ENCODE measurements at places on chromosomes 3 and 15. TPM values are rescaled to one million over a fixed set of nuclear protein-coding genes. Genes with fewer than 3 reads are reported as not detected.

The CNTN4 gene
- 0.12 TPM for polyA plus RNA-seq

The TRIM71 gene
- polyA plus RNA-seq, result not detected

The DUSP7 gene
- polyA plus RNA-seq, result 25.8 TPM

The FBLN2 gene
- polyA plus RNA-seq, result 4.8 TPM

The FAM107A gene
- polyA plus RNA-seq, result 0.02 TPM

The P2RY14 gene
- polyA plus RNA-seq, result not detected

The SCAANT1 gene
- not detected for polyA plus RNA-seq

The AAGAB gene
- 24.9 TPM for polyA plus RNA-seq

The GP5 gene
- 0.23 TPM for polyA plus RNA-seq

The PLOD2 gene
- 0.93 TPM for polyA plus RNA-seq

GRCh38 chr3:55407426-55407820, 79.7 kb downstream of the WNT5A start:
- H3K36me3 ChIP-seq, result peaks cover 4% of the 10 kb centered on the region
- peak overlapping the region; percentile 79 for H3K27ac ChIP-seq
- no peak overlapping the region for H3K4me3 ChIP-seq
- no peaks in the 10 kb centered on the region for H3K4me1 ChIP-seq
- no peaks in the 10 kb centered on the region for H3K27me3 ChIP-seq

GRCh38 chr15:95329362-95329761, 1001.1 kb upstream of the NR2F2 start:
- no peak overlapping the region for H3K4me3 ChIP-seq
- no peak overlapping the region for H3K27ac ChIP-seq
- DNase-seq, result no peak
- H3K36me3 ChIP-seq, result no peaks in the 10 kb centered on the region
- no peaks in the 10 kb centered on the region for H3K4me1 ChIP-seq
- H3K27me3 ChIP-seq, result no peaks in the 10 kb centered on the region

DNA sequence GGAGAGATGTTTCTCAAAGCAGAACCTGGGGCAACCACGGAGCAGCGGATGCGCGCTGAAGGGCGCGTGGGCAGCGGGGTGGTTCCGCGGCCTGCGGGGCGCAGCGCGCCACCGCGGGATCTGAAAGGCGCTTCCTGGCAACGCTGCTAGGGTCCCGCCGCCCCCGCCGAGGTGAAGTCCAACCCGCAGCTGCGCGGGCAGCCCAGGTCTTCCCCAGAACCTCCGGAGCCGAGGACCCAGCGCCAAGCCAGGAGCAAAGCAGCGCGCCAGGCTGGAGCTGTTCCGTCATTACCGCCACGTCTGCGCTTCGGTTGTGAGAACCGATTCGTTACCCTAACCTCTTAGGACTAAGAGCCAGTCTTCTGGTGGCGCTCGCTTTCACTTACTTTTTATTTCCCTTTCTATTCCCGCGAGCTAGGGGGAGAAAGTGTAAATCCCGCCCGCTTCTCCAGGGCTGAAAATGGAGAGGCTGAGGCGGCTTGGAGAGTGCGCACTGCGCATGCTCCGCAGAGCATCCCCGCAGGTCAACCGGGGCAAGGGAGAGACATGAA, 3.2 kb upstream of the GABRG3 start:
- H3K27ac ChIP-seq, result no peak overlapping the region
- H3K4me3 ChIP-seq, result no peak overlapping the region
- no peaks in the 10 kb centered on the region for H3K36me3 ChIP-seq
- H3K4me1 ChIP-seq, result no peaks in the 10 kb centered on the region

GRCh38 chr3:10534066-10534465, 28.7 kb upstream of the ATP2B2 start:
- H3K36me3 ChIP-seq, result no peaks in the 10 kb centered on the region
- no peaks in the 10 kb centered on the region for H3K4me1 ChIP-seq
- H3K27me3 ChIP-seq, result no peaks in the 10 kb centered on the region
- no peak overlapping the region for H3K27ac ChIP-seq
- no peak for DNase-seq

- H3K4me1 ChIP-seq, result no peaks in the 10 kb centered on the region
- no peak overlapping the region for H3K27ac ChIP-seq
- no peaks in the 10 kb centered on the region for H3K36me3 ChIP-seq
- peak; percentile 49 for DNase-seq
- H3K27me3 ChIP-seq, result peaks cover 36% of the 10 kb centered on the region
Measured at GRCh38 chr3:54120657-54121413, 1.5 kb upstream of the CACNA2D3 start.

GRCh38 chr3:107574650-107575049, 51.9 kb downstream of the BBX start:
- peaks cover 4% of the 10 kb centered on the region for H3K4me1 ChIP-seq
- H3K36me3 ChIP-seq, result no peaks in the 10 kb centered on the region
- no peaks in the 10 kb centered on the region for H3K27me3 ChIP-seq
- DNase-seq, result peak; percentile 35
- H3K4me3 ChIP-seq, result no peak overlapping the region
- no peak overlapping the region for H3K27ac ChIP-seq

DNA sequence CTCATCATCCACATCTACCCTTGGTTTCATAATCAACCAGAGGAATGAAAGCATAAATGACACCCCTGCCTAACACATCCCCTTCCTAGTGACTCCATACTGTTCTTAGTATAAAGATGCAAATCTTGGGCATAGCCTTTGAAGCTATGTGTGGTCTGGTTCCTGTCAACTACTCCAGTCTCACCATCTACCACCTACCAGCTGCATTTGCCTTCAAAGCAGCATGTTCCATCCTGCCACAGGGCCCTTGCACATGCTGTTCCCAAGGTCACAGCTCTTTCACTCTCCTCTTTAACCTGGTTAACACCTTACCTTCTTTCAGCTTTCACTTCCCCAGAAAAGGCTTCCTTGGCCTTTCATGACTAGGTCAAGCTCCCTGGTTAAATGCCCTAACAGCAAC, 62.3 kb upstream of the ARHGEF3 start:
- H3K27me3 ChIP-seq, result no peaks in the 10 kb centered on the region
- H3K4me1 ChIP-seq, result peaks cover 4% of the 10 kb centered on the region
- H3K4me3 ChIP-seq, result no peak overlapping the region
- no peaks in the 10 kb centered on the region for H3K36me3 ChIP-seq
- DNase-seq, result no peak

- no peak overlapping the region for H3K4me3 ChIP-seq
- H3K27me3 ChIP-seq, result no peaks in the 10 kb centered on the region
- no peaks in the 10 kb centered on the region for H3K4me1 ChIP-seq
- no peak for DNase-seq
Measured at GRCh38 chr3:85474241-85474640, 515.5 kb downstream of the CADM2 start.

DNA sequence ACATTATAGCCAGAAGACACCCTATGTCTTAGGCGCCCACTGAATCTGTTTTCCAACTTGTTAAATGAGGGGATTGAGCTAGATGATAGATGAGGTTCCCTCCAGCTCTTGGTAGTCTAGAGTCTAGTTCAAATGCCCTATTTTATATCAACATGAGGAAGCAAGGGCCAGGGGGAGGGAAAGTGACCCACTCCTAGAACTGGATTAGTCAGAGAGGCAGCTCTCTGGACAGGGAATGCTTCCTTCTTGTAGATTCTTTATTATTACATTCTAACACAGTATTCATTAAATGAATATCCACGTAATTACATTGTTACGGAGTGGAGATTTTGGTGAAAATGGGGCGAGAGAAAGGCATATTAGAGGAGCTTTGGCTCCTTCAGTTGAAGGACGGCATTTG, 89.5 kb downstream of the RAD18 start:
- peaks cover 20% of the 10 kb centered on the region for H3K36me3 ChIP-seq
- no peak for DNase-seq
- H3K4me1 ChIP-seq, result peaks cover 17% of the 10 kb centered on the region
- no peak overlapping the region for H3K27ac ChIP-seq

GRCh38 chr3:24506966-24507775, 12.5 kb upstream of the THRB start:
- H3K4me1 ChIP-seq, result no peaks in the 10 kb centered on the region
- H3K36me3 ChIP-seq, result no peaks in the 10 kb centered on the region
- no peak for DNase-seq
- no peak overlapping the region for H3K27ac ChIP-seq
- no peak overlapping the region for H3K4me3 ChIP-seq

- H3K36me3 ChIP-seq, result no peaks in the 10 kb centered on the region
- H3K4me1 ChIP-seq, result peaks cover 15% of the 10 kb centered on the region
- H3K4me3 ChIP-seq, result no peak overlapping the region
- no peaks in the 10 kb centered on the region for H3K27me3 ChIP-seq
- no peak overlapping the region for H3K27ac ChIP-seq
Measured at GRCh38 chr3:170707899-170708298, 122.0 kb upstream of the SLC7A14 start.

GRCh38 chr3:148023994-148024393, 614.8 kb downstream of the ZIC1 start:
- no peaks in the 10 kb centered on the region for H3K36me3 ChIP-seq
- H3K27me3 ChIP-seq, result no peaks in the 10 kb centered on the region
- H3K4me1 ChIP-seq, result 0 out of 2 replicates have a peak, but pooled peaks cover 13% of the 10 kb centered on the region
- DNase-seq, result no peak
- H3K4me3 ChIP-seq, result no peak overlapping the region
- no peak overlapping the region for H3K27ac ChIP-seq

DNA sequence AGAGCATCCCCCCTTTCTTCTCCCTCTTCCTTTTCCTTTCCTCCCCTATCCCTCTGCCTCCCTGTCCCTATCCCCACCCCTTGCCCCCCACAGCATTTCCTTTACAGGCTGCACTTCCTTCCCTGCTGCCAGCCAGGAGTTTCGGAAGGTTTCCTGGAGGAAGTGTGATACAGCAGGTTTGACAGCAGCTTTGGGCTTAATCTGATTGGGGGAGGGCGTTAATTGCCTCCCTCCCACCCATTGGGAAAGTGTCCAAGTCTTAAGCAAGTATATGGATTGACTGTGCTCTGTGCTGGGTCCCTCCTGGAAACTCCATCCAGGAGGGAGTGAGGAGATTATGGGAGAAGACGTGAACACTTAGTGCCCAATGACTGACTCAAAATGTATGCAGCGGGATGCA, 1.8 kb downstream of the SCAMP5 start:
- H3K4me1 ChIP-seq, result peaks cover 19% of the 10 kb centered on the region
- no peaks in the 10 kb centered on the region for H3K27me3 ChIP-seq
- no peaks in the 10 kb centered on the region for H3K36me3 ChIP-seq

GRCh38 chr3:83023086-83023485, 1261.6 kb upstream of the GBE1 start:
- no peak for DNase-seq
- no peaks in the 10 kb centered on the region for H3K27me3 ChIP-seq
- no peaks in the 10 kb centered on the region for H3K4me1 ChIP-seq

DNA sequence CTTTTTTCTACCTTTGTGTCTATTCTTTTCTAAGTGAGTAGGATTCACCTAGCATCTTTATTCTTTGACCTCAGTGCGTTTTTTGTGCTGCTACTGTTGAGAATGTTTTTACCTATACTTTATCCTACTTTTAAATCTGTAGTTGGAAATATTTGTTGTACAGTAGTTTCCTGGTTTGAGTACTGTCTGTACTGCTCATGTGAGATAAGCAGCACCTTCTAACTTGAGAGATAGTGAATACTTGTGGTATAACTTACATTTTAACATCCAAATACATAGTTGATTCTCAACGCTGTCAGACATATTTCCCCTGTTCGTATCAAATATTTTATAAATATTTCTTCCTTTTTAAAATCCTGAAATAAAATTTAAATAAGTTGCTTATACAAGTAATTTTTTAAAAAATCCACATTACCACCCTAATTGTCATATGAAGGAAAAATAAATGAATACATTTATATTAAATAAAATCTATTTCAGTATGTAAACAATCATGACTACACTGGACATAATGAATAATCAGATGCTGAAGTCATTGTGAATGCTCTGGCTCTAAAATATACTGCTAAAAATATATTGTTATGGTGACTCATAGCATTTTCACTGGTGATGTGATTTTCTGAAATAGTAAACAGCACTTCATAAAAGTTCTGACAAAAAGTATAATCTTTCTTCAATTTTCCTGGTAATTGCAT, 17.4 kb downstream of the ATP11B start:
- H3K4me3 ChIP-seq, result no peak overlapping the region
- peaks cover 25% of the 10 kb centered on the region for H3K4me1 ChIP-seq
- no peaks in the 10 kb centered on the region for H3K36me3 ChIP-seq
- no peak for DNase-seq

DNA sequence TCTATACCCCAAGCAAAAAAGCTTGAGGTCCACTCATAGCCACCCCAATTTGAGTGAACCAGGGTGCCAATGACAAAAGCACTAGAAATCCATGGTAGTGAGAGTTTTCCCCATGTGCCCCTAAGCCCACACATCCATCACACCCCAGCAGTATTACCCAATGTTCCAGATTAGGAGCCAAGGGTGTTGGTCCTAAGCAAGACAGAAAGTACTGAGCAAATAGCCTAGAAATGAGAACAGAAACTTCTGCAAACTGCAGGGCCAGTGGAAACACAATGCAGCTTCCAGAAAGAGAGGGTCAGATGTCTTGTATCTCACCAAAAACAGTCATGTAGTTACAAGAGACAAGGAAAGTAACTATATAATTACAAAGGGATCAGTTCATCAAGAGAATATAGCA, 10.9 kb upstream of the OXTR start:
- DNase-seq, result no peak
- no peak overlapping the region for H3K4me3 ChIP-seq
- H3K27ac ChIP-seq, result no peak overlapping the region
- H3K27me3 ChIP-seq, result no peaks in the 10 kb centered on the region

GRCh38 chr3:161212171-161212771, 8.8 kb upstream of the NMD3 start:
- no peaks in the 10 kb centered on the region for H3K36me3 ChIP-seq
- H3K4me3 ChIP-seq, result no peak overlapping the region
- H3K4me1 ChIP-seq, result no peaks in the 10 kb centered on the region
- no peak overlapping the region for H3K27ac ChIP-seq
- no peak for DNase-seq
- H3K27me3 ChIP-seq, result peaks cover 11% of the 10 kb centered on the region

DNA sequence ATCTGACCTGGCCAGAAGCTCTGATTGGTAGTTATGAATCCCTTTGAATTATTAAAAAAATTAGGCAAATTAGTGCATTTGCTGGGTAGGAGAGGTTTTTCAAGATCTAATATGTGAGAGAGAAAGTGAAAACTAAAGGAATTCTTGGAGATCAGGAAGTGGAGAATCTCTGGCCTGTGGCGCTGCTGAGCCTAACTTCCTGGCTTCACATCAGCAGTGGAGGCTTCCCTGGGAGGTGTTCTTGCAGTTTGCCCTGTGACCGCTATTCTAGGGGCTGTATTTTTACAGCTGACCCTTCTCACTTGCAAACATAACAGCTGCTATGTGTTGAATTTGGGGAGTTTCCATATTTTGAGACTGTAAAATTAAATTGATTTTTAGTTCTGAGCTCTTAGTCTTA, 166.4 kb downstream of the ATG7 start:
- no peak for DNase-seq
- H3K36me3 ChIP-seq, result no peaks in the 10 kb centered on the region
- H3K4me3 ChIP-seq, result no peak overlapping the region
- H3K27me3 ChIP-seq, result no peaks in the 10 kb centered on the region
- H3K4me1 ChIP-seq, result peaks cover 10% of the 10 kb centered on the region

DNA sequence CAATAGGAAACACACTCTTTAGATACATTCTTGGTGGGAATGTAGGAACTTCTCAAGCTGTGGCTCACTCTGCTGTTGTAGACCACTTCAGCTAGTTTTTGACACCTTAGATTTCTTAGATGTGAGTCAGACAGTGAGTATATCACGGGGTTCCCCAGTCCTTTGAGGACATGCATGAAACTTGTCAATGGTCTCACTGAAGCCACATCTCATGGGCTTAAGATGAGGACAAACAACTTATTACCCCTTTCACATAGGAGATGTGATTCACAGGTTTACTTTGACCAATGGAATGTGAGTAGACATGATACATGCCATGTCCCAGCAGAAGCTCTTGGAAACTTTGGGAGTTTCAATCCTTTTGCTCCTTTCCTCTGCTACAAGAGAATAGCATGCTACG, 325.5 kb downstream of the CHST2 start:
- H3K27ac ChIP-seq, result no peak overlapping the region
- no peak overlapping the region for H3K4me3 ChIP-seq
- H3K27me3 ChIP-seq, result no peaks in the 10 kb centered on the region
- no peaks in the 10 kb centered on the region for H3K36me3 ChIP-seq
- H3K4me1 ChIP-seq, result 0 out of 2 replicates have a peak, but pooled peaks cover 8% of the 10 kb centered on the region
